Pancreas (tissue), 10 donors: ENCODE measurements at places on chromosomes 1 and 21. TPM values are rescaled to one million over a fixed set of nuclear protein-coding genes. Genes with fewer than 3 reads are reported as not detected.

GRCh38 chr1:56466538-56466937 lies 112.8 kb downstream of the PLPP3 start:
- H3K4me3 ChIP-seq, result no peak overlapping the region
- no peaks in the 10 kb centered on the region for H3K36me3 ChIP-seq
- DNase-seq, result no peak
- H3K27ac ChIP-seq, result no peak overlapping the region
- no peaks in the 10 kb centered on the region for H3K27me3 ChIP-seq

DNA sequence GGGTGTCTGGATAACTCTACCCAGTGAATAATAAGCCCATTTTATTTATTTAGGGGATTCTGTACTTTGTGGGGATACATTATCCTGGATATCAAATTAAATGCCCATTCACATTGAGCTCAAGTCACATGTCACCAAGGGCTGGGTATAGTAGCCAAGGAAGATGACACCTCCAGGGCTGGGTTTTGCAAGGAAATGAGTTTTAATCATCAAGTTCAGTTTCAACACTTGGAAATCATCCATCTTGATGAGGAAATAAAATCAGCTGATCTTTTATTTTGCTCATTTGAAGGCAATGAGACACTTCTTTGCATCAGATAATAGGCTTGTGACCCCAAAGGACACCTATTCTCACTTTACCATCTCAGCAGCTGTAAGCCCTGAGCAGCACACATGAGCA lies 80.0 kb upstream of the TNR start:
- H3K27me3 ChIP-seq, result no peaks in the 10 kb centered on the region
- H3K4me3 ChIP-seq, result no peak overlapping the region
- no peak overlapping the region for H3K27ac ChIP-seq
- H3K36me3 ChIP-seq, result no peaks in the 10 kb centered on the region

DNA sequence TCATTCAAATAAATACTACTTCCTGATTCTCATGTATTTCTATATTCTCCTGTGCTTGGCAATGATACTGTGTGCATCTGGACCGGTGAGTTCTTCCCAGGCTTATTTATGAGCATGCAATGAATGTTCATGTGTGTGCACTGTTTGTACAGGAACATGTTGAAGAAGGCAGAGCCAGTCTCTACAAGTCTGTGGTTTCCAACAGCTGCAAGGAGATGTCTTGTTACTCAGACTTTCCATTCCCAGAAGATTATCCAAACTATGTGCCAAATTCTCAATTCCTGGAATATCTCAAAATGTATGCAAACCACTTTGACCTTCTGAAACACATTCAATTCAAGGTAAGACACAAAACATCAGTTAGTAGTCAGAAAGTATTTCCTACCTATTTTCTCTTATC lies 19.1 kb downstream of the FMO1 start:
- H3K27me3 ChIP-seq, result no peaks in the 10 kb centered on the region
- H3K4me3 ChIP-seq, result no peak overlapping the region
- H3K4me1 ChIP-seq, result no peaks in the 10 kb centered on the region
- no peak for DNase-seq

The LRIF1 gene
- total RNA-seq, result 1.9 TPM

The GJA5 gene
- 0.57 TPM for total RNA-seq
